ENCODE measurements at places on chromosomes 3 and 15.

- DNase-seq, result no peak
Measured at GRCh38 chr3:134704133-134704532, 53.3 kb upstream of the KY start.

GRCh38 chr3:189947068-189947467 lies 173.6 kb downstream of the P3H2 start:
- DNase-seq, result no peak

DNA sequence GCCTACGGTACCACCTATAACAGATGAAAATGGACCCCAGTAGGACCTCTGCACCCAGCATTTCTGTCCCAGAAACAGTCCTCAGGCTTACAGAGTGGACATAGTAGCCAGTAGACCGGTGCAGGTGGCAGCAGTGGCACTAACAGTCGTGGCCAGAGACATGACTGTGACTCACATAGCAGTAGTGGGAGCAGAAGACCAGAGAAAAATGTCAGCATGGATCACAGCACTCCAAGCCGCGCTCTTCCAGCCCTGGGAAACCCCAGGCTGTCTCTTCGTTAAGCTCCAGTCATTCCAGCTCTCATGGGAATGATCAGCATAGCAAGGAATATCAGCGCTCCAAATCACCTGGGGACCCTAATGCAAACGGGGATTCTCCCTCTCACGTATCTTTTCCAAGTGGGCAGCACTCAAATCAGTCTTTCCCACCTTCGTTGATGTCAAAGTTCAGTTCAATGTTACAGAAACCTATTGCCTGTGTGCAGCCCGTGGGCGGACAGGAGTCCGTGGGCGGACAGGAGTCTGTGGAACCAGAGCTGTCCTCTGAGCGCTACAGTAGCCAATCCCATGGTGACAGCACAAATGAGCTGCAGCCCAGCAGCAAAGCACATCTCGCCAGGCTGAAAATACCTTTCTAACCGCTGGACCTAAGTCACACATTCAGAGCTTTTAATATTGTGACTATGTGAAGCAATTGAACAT lies 10.5 kb downstream of the BFSP2 start:
- no peak for DNase-seq

DNA sequence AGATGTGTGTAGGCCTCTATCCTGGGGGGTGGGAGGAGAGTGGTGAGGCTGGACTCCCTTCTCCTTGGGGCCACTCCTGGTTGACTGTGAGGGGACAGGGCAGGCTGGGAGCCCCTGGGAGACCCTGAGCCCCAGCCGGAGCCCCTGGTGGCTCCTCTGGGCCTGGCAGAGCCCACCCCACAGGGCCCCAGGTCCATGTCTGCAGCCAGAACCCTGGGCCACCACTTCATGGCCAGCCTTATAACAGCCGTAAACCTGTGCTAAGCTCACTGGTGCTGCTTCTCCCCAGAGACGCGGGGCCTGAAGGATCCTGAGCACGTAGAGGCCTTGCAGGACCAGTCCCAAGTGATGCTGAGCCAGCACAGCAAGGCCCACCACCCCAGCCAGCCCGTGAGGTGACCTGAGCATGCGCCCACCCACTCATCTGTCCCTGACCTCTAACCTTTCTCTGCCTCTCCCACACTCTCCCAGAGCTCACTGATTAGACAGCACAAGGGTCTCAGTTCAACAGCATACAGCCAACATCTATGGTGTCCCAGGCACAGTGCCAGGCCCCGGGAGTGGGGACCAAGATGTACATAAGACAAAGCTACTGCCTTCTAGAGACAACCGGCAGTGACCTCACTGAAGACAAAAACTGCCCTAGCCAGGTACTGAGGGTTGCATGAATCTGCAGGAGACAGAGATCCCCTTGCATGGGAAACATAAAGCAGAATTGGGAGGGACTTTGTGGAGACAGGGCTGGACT lies 3.5 kb downstream of the NR2E3 start:
- no peak for DNase-seq

DNA sequence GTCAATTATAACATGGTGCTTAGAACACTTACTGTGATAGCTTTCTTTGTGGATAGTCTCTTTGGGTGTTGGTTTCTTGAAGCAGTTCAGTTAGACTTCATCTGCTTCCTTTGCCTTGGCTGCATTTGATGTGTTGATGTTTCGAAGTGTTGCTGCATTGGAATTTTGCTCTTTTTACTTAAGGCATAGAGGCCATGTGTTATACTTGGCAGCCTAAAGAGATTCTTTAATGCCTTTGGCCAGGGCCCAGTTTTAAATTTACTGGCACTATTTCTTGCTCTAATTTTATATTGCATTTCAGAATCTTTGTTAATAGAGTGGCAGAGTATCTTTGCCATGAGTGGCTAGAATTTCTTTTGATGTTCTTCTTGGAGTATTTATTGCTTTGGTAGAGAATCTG lies 21.2 kb downstream of the NR1D2 start:
- DNase-seq, result no peak

DNA sequence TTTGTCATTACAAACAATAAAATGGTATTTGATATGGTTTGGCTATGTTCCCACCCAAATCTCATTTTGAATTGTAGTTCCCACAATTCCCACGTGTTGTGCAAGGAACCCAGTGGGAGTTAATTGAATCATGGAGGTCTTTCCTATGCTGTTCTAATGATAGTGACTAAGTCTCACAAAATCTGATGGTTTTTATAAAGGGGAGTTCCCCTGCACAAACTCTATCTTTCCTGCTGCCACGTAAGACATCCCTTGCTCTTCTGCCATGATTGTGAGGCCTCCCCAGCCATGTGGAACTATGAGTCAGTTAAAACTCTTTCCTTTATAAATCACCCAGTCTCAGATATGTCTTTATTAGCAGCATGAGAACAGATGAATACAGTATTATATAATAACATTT lies 15.4 kb upstream of the AADAC start:
- no peak for DNase-seq

DNA sequence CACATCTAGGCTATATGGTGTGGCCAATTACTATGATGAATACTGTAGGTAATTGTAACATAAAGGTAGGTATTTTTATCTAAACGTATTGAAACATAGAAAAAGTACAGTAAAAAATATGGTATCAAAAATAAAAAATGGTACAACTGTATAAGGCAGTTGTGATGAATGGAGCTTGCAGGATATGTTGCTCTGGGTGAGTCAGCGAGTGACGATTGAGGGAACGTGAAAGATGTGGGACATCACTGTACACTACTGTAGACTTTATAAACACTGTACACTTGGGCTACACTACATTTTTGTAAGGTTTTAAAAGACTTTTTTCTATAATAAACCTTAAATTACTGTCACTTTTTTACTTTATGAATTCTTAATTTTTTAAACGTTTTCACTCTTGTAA lies 10.3 kb downstream of the CTNNB1 start:
- no peak for DNase-seq

DNA sequence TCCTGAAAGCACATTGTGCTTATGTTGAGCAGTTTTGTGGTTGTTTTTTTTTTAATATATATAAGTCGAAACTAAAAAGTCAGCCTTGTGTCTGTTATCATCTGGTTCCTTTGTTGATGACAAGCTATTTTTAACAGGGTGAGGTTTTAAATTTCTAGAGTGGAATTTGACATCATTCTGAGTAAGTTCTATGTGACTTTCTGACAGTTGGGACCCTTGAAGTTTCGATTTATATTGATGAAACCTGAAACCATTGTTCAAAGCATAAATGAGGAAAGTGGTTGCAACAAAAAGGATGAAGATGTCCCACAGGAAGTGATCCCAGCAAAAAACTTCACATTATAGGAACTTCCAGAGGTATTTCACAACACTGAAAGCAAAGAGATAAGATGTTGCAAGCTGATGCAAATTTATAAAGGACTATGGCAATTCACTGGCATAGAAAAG lies 94.0 kb downstream of the CYP19A1 start:
- no peak for DNase-seq

DNA sequence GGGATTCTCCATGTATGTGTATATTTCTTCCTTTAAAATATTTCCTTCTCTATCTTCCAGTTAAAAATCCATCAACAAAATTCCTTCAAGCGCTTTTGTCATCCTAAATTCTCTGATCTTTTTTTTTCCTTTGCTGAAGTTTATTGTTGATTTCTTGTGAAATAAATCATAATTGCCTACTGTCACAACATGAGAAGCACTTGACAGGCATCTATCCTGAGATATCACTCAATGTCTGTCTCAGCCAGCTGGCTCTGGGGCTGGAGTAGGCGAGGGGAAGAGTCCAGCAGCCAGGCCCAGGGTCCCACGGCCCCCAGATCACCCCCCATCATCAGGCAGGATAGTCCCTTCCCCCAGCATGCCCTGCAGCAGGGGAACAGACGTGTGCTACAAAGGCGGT lies 109.0 kb upstream of the TLE3 start:
- no peak for DNase-seq

DNA sequence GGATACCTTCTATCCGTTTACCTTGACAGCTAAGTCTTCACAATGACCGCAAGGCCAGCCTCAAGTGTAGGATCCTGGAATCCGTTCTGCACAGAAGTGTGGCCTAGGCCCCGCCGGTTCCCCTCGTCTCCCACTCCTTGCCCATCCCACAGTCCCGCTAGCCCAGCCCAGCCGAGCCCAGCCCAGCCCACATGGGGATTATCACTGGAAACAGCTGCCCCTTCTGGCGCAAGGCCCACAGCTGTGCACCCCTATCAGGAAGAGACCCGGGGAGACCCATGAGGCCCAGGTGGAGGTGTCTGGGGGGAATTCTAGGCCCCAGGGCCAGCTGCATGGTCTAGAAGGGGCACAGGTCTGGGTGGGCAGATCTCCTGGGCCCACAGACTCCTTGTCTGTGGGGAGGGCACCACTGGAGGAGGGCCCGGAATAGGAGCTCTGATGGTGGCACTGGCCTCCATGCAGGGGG lies 27.9 kb upstream of the KLF13 start:
- DNase-seq, result no peak

DNA sequence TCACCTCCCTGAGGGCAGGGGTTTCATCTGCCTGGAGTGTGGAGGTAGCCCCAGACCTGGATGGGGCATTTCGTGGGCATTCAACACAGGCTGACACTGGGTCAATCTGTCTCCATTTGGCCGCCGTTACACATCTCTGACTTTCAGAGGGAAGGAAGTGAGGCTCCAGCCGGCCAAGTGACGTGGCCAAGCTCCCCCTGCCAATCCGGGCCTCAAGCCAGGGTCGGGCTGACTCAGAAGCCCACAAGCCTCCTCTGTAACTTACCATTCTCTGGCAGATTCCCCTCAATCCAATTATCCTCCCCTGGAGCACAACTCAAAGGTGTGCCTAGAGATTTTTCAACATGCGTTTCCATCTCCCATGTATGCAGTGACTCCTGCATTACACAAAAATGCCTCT lies 227.6 kb downstream of the KLF13 start:
- no peak for DNase-seq

DNA sequence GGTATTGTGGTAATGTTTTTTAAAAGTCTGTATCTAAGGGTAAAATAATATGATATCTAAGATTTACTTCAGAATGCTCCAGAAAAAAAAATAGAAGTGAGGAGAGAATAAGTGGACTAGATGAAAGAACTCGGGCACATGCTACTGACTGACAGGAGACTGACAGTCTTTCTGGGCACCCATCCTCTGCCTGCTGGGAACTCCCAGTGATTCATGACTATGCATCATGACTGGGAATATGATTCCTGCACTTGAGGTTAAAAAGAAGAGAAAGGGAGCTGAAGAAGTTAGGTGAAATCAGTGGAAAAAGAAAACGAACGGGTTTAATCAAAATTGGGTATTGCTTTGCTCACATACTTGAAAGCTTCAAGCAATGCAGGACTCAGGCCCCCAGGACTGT lies 35.7 kb upstream of the SPSB4 start:
- no peak for DNase-seq

- DNase-seq, result no peak
Measured at GRCh38 chr3:147185781-147186180, 220.6 kb downstream of the ZIC4 start.

GRCh38 chr3:66038384-66038725 lies 363 bp downstream of the MAGI1 start:
- DNase-seq, result no peak

DNA sequence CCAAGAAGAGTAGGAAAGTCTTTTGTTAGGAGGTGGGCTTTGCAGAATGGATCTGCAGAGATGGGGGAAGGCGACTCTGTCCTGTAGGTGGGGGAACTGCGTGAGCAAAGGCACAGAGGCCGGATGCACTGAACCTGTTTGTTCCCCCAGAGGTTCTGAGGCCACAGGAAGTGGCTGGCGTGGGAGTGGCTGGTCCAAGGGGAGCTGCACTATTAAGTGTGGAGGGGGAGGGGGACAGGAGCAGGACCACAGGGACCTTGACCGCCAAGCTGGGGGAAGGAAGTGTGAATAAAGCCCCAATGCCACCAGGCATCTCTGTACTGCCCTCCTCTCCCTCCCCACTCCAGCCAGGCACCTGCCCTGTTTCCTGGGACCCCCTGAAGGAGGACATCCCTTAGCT lies 51.8 kb downstream of the CYP11A1 start:
- DNase-seq, result no peak

- DNase-seq, result no peak
Measured at GRCh38 chr3:125394406-125394805, 19.3 kb upstream of the ZNF148 start.

- DNase-seq, result no peak
Measured at GRCh38 chr15:52109559-52110451, 2.8 kb downstream of the BCL2L10 start.

- DNase-seq, result no peak
Measured at GRCh38 chr15:82140886-82141285, 95.1 kb upstream of the MEX3B start.

- DNase-seq, result no peak
Measured at GRCh38 chr3:108420926-108421325, 89.5 kb downstream of the MYH15 start.

- DNase-seq, result no peak
Measured at GRCh38 chr3:126341755-126342150, 15.5 kb downstream of the KLF15 start.

GRCh38 chr3:24688446-24689148 lies 193.9 kb upstream of the THRB start:
- no peak for DNase-seq

DNA sequence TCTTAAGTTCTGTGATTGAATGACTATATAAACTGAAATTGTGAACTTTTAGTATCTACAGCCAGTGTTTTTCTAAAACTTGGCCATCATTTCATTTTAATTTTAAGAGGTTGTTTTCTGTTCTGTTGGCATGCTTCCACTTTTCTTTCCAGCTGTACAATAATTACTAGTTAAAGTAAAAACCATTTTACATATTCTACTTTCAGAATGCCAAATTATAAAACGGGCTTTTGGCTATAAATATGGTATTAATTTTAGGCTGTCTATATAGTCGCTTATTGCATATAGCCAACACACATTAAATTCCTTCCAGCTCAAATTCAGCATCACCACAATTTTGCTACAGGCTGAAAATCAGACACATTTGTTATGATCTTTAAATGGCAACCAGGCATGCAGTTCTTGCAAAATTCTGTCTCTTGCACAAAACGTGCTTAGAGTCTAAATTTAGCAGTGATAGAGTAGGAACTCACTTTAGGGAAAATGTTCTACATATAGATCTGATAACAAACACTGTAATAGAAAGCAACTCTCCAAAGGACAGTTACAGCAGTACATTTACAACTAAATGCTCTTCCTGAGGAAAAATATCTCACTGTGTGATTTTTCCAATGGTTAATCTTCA lies 81.1 kb downstream of the BTD start:
- DNase-seq, result no peak

All from WERI-Rb-1 (cell line).